Occipital lobe (tissue), 3 donors: ENCODE measurements at places on chromosomes 5 and 9.

DNA sequence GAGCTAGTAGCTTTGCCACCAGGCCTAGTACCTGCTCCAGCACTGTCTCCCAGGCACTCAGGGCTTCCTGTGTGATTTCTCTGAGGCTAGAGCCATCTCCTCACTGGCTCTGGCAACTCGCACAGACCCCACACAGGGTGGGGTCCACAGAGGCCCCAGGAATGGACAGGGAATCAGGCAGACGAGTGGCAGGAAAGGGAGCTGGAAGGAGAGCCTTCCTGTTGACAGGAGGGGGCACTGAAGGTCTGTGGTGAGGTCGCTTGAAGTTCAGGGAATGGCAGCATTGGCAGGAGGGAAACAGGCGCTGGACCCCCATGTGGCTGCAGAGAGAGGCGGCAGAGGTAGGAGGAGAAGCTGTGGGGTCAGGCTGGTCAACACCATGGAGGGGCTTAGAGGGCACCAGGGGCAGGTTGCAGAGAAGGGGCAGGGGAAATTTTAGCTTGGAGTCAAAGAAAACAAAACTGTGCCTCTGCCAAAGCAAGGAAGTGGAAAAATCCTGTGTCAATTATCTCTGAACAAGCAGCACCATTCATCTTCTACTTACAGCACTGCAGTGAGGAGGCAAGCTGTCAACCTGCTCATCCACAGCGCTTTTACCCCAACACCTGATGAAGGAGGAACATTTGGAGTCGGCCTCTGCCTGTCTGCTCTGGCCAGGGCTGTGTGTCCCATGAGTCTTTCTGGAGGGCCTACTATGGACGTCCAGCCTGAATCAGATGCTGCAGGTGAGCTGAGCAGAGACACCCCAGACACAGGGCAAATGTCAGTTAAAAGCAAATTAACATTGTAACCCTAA lies 270.2 kb downstream of the FSTL4 start:
- DNase-seq, result no peak

DNA sequence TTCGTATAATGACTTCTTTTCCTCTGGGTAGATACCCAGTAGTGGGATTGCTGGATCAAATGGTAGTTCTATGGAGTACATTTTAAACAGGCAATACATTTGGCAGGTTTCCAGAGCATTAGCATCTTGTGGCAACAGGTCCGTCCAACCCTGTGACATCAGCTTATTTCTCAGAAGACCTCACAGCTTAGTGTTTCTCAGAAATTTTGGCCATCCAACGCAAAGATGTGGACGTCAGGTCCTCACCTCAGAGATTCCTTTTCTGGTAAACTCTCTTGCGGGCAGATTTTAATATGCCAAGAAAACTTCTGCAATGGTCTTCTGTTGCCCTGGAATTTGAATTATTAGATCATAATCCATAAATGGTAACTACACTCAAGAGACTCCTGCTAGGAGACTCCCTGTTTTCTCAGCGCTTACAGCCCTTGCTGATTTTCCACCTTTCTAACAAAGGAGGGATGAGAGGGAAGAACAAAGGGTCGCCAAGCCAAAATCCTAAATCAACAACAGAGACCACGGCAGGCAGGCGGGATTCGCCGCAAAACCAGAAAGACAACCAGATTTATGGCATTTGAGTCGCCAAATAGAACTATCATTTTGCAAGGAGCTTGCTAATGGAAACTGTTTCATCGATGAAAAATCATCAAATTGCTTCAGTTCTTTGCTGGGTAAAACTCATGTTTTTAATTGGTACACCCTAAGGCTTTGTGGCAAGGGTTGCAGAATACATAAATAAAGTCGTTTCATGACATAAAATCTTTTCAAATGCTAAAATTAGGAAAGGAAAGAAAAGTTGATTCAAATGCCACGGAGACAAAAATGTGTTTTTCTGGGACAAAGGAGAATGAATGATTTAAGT lies 34.1 kb upstream of the PLPP1 start:
- DNase-seq, result no peak

DNA sequence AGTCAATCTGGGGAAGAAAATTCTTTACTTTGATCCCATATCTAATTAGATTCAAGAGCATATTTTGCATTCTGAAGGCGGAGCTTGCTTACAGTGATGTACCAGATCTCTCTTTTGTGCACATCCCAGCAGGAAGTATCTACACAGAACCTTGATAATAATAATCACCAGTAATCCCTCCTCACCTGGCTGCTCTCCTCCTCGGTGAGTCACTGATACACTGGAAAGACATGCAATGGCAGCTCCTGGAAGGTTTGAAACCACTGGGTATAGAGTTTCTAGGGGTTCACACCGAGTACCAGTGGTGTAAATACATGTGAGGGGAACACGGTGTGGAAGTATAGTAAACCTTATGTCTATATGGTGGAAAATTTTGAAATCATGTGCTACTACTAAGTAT lies 205.5 kb upstream of the TARS1 start:
- no peak for DNase-seq

- DNase-seq, result no peak
Observed at GRCh38 chr9:37943345-37944265, 39.7 kb upstream of the SLC25A51 start.

GRCh38 chr5:83467371-83468035 lies 4.0 kb upstream of the VCAN start:
- no peak for DNase-seq

DNA sequence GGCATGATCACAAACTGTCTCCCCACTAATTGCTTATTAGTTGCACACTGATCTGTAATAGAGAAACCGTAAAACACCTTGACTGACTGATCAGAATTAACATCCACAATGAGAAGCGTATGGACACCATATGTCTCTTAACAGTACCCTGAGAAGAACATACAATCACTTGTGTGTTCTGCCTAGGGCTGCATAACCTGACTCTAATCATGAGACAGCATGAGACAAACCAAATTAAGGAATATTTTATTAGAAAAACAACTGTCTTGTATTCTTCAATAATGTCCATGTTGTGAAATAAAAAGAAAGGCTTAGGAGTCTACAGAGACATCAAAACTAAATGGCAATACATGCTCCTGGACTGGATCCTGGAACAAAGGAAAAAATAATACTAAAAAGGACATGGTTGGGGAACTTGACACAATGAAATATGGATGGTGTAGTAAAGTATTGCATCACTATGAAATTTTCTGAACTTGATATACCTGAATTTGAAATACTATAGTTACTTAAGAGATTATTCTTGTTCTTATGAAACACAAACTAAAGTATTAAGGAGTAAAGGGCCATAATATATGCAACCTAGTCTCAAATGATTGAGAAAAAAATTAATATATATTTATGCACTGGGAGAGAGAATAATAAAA lies 162.1 kb downstream of the CWC27 start:
- DNase-seq, result no peak

DNA sequence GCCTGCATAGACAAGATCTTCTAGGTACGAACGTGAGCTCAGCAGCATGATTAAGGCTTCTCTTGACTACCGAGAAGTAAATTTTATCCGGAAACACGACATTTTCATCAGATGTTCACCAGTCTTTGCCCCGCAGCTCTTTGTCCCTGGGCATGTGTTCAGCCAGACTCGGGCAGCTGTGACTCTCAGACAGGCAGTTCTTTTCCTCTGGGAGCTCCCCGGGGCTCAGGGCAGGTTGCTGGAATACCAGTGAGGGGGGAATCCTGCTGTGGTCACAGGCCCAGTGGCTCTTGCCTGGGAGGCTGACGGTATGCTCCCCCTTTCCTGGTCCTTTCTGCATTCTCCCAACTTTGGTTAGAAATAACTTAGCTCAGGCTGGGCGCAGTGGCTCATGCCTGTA lies 186.1 kb downstream of the GNA14 start:
- no peak for DNase-seq

DNA sequence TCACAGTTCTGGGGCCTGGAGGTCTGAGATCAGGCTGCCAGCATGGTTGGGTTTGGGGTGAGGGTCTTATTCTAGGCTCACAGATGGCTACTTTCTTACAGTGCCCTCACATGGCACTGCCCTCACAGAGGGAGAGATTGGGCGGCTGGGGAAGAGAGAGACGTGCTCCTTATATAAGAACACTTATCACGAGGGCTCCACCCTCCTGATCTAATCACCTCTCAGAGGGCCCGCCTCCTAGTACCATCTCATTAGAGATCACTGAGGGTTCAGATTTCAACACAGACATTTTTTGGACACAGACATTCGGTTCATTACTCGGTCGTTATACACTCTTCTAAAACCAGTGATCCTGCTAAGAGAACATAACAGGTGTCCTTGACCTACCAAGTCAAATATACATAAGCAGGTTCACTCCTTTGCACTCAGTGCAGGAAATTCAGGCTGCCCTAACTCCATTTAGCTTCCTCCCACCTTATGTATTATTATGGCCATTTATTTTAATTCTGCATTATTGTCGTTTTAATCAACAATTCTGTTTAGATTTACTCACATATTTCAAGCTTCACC lies 121.7 kb downstream of the ICE1 start:
- no peak for DNase-seq

DNA sequence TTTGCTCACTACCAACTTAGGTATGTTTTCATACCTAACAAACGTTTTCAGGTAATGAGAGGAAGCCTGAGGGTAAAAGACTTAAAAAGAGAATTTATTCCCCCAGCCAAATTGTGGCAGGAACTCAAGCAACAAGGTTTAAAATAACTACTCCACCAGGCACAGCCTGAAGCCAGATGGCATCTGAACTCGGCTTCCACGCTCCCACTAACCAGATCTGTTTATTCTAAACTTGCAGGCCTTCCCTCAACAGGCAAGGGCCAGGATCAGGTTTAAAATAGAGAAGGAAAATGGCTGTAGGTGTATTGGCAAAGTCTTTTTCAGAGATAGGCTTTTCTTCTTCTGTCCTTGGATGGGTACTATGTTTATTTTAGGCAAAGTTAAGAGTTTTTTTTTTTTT lies 89.4 kb downstream of the OTULIN start:
- DNase-seq, result no peak

GRCh38 chr9:94799578-94800264 lies 73.2 kb downstream of the AOPEP start:
- no peak for DNase-seq

DNA sequence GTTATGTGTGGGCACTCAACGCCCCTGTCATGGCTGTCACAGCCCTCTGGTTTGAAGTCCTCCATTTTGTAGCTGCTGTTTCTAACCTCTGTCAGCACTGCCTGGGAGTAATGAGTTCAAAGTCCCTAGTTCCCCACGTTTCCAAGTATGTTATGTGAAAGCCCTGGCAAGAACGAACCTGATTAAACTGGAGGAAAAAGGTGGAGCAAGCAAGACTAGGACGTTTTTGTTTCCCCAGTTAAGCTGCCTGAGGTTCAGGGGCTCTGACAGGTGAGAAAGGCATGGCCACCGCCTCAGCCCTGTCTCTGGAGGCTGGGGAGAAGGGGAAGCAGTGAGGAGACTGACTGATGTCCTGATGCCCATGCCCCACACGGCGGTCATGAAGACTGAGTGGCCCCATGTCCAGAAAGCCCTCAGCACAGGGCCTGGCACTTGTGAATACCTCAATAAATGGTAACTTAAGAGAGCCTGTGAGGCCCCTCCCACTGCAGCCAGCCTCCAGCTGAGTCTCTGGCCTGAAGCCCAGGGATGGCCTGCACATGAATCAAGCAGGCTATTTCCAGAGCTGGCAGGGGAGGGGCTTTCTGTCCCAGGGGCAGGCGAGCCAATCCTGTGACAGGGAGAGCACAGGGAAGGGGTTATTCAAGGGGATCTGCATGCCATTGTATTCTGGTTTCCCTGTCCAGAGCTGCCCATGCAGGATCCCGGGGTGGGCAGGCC lies 61.8 kb downstream of the PFDN1 start:
- peak; percentile 95 for DNase-seq

DNA sequence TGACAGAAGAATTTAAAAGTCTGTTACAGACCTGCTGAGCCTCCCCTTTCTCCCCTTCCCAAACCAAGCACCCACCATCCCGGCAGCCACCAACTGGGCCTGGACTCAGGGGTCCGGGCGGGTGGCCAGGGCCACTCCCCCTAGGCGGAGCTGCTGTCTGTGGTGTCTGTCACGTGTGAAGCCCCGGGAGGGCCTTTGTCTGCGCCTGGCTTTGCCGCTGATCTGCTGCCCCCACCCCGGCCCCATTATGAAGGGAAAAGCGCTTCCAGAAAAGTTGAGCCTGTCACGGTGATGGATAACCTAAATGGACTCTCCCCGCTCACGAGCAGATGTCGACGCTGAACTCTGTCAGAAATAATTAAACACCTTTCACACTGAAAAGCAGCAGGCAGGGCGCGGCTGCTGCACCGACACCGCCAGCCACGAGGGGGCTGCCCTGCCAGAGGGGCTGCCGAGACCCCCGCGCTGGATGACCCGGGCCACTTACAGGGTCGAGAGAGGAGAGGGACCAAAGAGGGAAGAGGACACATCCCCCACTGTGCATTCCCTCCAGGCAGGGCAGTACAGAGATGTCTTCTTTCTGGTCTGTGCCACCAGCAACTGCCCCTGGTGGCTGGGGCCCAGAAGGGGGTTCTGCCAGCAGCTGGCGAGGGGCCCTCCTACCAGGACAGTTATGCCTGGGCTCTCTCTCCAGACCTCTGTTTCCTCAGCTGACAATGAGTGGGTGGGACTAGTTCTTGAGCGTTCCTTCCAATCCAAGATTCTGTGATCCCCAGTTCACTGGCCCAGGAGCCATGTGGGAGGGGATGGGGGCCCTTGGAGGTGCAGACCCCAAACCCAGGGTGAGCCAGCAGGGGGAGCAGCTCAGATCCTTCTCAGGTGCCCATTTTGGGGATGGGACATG lies 36.0 kb upstream of the BARHL1 start:
- DNase-seq, result no peak

GRCh38 chr5:112923148-112923917 lies 1.3 kb upstream of the REEP5 start:
- DNase-seq, result no peak

DNA sequence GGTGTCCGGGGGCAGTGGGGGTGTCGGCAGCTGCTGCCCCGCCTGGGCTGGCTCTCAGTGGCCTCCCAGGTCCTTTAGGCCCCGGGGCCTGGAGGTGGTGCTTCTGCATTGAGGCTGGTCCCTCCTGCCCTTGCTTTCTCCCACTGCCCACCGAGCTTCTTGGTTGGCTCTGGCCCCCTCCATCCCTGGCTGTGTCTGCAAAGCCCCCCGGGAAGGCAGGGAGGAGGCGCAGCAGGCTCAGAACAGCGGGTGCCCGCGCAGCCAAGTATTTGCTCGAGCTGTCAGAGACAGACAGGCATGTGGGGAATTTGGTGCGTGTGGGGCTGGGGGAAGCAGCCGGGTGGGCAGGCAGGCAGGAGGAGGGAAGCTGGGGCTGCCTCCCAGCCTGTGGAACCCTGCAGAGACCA lies 11.5 kb downstream of the CXXC5 start:
- DNase-seq, result no peak

DNA sequence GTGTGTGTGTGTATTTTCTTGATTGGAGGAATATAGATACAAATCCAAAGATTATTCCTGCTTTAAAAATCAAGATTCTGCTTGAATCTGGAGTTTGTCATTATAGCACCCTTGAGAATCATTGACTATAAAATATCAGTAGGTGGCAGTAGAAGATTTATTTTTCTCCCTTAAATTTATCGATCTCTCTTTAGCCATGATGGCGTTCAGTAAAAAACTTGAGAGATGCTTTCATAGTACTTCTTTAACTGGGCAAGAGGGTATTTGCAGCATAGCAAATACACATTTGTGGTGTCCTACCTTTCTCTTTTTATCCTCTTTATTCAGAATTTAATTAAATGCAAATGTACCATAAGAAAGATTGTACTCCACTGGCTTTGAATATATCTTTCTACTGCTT lies 307.7 kb downstream of the ADGRV1 start:
- DNase-seq, result no peak
